WTC11 (cell line): ENCODE measurements at places on chromosomes 12 and 14.

DNA sequence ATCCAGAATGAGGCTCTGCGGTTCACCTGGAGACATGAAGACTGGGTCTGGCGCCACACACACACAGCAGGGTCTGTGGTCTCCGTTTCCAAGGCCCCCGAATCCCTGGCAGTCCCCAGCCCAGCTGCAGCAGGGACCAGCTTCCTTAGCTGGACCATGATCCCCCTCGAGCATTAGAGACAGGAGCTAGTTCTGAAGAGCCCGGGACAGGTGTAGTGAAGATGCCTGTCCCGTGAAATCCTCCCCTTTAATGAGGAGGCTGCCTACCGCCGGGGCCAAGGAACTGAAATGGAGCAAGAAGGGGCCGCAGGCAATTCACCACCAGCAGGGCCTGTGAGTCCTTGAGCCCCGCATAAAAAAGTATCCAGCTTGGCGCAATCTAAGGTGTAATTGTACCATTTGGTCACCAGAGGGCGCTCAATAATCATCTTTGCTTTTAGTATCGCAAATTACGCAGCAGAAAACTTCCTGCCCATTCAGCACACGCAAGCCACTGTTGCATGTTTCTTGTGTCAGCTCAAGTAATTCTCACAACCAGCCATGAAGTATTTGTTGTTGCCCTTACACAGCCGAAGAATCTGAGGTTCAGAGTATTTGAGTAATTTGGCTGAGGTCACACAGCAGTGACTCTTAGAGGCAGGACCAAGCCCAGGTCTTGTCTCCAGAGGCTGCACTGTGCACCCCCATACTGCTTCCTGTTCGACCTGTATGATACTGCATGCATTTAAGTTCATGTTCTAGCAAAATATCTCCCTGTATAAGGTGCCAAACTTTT lies 54.3 kb upstream of the PPP2R5C start:
- DNase-seq = peak; percentile 67

GRCh38 chr12:106140223-106140986 lies 1.7 kb upstream of the NUAK1 start:
- no peak for DNase-seq

- DNase-seq = no peak
Measured at GRCh38 chr12:9991876-9992275, 7.0 kb downstream of the CLEC1B start.

- DNase-seq = no peak
Measured at GRCh38 chr14:89607453-89607852, 190.4 kb upstream of the FOXN3 start.

DNA sequence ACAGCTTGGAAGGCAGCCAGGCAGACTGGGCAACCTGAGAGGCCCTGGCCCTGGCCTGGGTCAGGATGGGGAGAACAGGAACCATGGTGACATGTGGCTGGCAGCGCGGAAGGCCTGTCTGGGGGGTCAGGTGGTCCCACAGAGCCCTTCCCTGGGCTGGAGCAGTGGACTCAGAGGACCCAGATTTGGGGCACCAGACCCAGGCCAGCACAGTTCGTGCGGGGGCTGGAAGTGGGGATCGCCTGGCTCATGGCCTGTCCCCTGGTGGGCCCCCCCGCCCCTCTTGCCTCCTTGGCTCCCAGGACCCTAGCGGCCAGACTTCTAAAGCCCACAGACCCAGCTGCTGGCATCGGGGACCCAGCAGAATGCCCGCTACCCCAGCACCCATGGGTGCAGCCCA lies 21.4 kb downstream of the MTA1 start:
- no peak for DNase-seq

GRCh38 chr12:20368651-20369304 lies 441 bp downstream of the PDE3A start:
- peak; percentile 47 for DNase-seq

- DNase-seq = no peak
Measured at GRCh38 chr14:93751946-93752655, 36.2 kb downstream of the PRIMA1 start.

DNA sequence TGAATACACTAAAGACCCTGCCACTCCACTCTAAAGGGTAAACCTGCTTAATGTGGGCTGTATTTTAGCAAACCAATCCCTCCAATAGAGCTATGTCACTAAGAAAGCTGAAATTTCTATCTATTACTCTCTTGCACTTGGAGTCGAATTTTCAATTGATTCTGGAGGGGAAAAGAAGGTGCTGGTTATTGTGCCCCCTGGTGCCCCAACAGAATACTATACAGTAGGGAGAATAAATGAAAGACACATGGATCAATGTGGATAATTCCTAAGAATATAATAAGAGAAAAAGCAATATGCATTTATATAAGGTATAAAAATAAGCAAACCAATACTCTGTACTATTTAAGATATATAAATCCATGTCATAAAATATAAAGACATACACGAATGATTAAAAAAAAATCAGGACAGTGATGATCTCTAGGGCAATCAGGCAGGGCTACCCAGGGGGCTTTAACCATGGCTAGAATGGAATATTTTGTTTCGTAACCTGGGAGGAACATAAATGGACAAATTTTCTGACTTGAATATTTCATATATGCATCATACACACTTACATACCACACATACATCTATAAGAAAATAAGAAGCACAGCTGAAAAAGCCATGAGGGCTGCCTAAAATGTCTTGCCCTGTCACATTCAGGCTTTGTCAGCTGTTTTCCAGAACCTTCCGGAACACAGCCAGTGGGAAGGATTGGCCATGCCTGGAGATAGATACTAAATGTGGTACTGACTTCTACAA lies 54.4 kb downstream of the EFCAB11 start:
- no peak for DNase-seq

DNA sequence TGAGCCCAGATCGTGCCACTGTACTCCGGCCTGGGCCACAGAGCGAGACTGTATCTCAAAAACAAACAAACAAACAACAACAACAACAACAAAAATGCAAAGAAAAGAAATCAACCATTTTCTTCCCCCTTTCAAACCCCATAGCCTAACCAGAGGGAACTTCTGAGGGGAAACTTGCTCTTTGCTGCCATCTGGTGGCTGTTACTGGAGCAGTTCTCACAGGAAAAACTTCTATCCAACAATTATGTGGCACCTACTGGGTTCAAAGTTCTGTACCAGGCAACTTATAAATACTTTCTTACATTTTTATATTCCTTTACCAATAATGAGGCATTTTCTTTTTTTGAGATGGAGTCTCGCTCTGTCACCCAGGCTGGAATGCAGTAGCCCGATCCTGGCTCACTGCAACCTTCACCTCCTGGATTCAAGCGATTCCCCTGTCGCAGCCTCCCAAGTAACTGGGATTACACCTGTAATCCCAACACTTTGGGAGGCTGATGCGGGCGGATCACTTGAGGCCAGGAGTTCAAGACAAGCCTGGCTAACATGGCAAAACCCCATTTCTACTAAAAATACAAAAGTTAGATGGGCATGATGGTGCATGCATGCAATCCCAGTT lies 50.9 kb upstream of the BICDL1 start:
- DNase-seq = peak; percentile 78

GRCh38 chr14:20397511-20397910 lies 15.8 kb downstream of the TEP1 start:
- no peak for DNase-seq

GRCh38 chr14:49092345-49092744 lies 493.8 kb downstream of the RPS29 start:
- no peak for DNase-seq

- no peak for DNase-seq
Measured at GRCh38 chr14:22583994-22584393, 5.0 kb downstream of the DAD1 start.

DNA sequence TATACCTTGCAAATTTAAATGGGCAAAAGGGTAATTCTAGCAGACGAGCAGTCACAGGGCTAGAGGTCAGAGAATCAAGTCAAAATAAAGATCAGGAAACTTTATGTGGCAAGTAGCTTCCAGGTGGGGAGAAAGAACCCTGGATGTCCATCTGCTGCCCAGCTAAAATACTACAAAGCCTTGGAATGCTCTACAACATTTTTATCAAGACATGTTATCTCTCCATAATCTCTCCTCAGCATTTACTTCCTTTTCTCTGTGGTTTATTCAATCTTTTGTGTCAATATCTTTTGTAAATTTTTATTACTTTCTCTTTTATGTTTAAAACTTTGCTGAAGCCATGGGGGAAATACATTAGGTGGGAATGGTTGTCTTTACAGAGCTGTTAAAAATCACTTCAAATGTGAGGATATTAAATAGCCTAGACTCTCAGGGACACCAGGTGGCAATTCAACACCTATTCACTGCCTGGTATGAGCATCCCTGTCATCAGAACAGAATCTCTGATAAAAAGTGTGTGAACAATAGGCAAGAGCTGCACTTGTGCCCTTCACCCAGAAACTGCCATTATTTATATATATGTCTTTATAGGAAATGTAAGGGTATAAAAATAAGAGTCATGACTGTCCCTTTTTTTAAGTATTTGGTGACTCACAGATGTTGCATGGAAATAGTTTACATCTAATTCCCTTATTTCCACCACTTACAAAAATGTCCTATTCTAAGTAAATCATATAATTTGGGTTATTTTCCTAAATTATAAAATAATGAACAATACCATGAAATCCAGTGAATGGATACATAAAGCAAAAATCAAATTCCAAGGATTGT lies 152.9 kb downstream of the EPS8 start:
- DNase-seq = no peak

DNA sequence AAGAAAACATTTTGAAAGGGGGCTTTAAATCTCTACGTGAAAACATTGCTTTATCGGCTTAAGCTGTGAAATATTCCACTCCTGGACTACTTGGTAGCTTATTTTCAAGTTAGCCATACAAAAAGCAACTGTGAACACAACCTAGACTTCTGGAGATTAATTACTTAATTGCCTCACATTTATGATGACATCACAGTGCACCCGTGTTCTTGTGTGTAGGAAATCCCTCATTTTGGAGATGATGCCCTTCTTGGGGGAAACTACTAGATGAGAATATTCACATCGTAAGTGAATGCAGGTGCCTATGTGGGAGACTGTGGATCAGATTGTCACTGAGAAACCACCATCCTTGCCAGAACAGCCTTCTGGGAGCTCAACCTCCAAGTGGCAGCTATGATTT lies 10.5 kb upstream of the B4GALNT3 start:
- no peak for DNase-seq

DNA sequence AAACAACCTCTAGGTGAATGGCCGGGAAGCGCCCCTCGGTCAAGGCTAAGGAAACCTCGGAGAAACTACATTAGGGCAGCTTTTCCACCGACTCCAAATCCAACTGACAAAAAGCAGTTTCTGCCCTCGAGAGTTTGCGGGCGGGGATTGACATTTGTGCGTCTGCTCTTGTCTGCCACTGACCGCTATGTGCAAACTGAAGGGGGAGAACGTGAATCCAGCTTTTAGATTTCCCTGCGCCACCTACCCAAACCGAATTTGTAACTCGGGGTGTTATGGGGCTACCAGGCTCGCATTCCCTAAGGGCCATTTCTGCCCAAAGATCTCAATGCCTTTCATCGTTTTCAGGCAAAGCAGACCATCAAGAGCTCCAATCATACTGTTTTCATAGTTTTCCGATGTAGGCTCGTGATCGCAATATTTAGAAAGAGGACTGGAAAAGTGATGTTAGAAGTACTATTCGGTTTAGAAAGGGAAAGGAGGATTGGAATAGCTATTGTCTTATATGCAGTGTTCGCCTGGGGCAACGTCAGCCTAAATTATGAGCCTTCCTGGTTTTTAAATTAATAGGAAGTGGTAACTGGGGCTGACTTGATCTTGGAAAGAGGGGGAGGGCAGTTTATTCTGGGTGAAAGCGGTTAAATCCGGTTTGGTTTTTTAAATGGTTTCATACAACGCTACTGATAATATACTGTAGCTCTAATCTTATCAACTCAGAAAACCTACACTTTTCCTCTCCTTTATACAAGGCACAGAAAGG lies 45.4 kb downstream of the BCAT1 start:
- no peak for DNase-seq

- no peak for DNase-seq
Measured at GRCh38 chr14:58662759-58663158, 25.0 kb downstream of the DACT1 start.

DNA sequence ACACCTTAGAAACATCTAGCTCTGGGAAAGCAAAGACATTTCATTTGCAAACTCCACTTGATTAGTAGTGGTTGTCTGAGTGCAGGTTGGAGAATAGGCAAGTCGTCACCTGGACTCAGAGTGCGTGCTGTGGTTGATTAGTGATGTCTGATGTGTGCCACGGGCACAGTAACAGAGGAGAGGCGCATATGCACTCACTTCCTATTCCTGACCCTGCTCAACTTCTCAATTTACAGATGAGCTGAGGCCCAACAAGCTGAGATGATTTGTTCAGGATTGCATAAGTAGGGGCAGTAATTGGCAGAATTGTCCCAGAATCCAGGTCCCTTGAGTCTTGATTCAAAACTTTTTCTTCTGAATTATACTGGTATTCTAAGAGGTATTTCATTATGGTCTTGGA lies 44.9 kb downstream of the ADCK1 start:
- no peak for DNase-seq

- no peak for DNase-seq
Measured at GRCh38 chr14:90491911-90492531, 95.2 kb downstream of the CALM1 start.

- no peak for DNase-seq
Measured at GRCh38 chr12:45762185-45763110, 32.9 kb downstream of the ARID2 start.

GRCh38 chr12:122951979-122952892 lies 14.0 kb downstream of the ABCB9 start:
- peak; percentile 75 for DNase-seq

DNA sequence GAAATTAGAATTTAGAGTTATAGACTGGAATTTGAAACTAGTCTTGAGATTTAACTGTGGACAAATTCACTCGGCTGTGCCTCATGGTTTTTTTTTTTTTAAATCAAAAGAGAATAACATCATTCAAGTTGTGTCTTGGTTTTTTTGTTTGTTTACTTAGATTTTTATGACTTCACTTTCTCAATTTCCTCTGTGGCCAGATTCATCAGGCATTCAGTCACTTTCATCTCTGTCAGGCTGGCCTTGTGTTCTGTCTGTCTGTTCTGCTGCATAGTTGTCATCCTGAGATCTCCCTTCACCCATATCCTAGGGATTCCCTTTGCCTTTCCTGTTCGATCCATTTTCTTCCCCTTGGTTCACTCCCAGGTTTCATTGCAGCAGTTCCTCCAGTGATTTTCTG lies 10.0 kb downstream of the MARK3 start:
- DNase-seq = no peak

GRCh38 chr14:94681300-94682060 lies 69.3 kb downstream of the SERPINA3 start:
- DNase-seq = peak; percentile 44

DNA sequence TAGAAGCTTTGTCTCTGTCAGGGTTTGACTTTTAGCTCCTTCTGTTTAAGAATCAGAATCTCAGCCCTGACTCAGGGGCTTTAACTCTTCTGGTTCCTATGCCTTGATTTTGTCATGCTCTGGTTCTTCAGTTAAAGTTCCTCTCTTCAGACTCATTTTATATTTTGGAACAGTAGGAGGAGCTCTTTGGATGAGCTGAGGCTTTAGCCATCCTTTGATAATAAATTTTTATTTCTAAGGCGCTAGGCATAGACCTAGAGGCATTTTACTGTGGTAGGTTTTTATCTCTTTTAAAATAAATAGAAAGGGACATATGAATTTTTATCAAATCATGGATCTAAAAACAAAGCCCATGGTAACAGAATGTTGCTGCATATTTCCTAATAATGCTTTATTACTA lies 51.7 kb downstream of the ATP23 start:
- no peak for DNase-seq

GRCh38 chr12:122003651-122004611 lies 17.8 kb upstream of the BCL7A start:
- DNase-seq = no peak

GRCh38 chr14:72810201-72810600 lies 83.7 kb downstream of the DPF3 start:
- DNase-seq = no peak

- DNase-seq = no peak
Measured at GRCh38 chr12:44507461-44507860, 368.7 kb downstream of the NELL2 start.
